ENCODE measurements at places on chromosomes 6 and 20.
A peak's percentile ranks its signal among the peaks of the same experiment; 100 is the strongest.

- no peak for DNase-seq
These were observed 128.1 kb downstream of the OPRM1 start for GRCh38 chr6:154167126-154167525.

- no peak for DNase-seq
These were observed 24.0 kb downstream of the AAR2 start for GRCh38 chr20:36260316-36260715.

DNA sequence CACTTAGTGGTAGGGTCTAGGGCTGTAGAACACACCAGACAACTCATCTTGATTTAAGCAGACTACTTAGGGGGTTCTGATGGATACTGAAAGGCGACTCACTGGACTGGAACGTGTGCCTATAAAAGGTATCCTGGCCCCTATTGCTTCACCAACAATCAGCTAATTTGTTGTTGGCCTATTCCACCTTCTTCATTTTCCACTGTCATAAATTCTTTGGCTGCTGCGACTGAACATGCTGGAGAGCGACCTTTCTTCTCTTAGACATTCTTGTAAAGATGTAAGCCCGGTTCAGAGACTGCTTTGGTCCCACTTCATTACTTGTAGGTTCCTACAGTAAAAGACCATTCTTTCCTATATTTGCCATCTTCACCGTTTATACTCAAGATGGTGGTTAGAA, 609.9 kb upstream of the CITED2 start:
- DNase-seq = no peak

GRCh38 chr20:53839423-53840176, 230.8 kb downstream of the BCAS1 start:
- DNase-seq = peak; percentile 42
